ENCODE measurements at places on chromosomes 2 and 18.

DNA sequence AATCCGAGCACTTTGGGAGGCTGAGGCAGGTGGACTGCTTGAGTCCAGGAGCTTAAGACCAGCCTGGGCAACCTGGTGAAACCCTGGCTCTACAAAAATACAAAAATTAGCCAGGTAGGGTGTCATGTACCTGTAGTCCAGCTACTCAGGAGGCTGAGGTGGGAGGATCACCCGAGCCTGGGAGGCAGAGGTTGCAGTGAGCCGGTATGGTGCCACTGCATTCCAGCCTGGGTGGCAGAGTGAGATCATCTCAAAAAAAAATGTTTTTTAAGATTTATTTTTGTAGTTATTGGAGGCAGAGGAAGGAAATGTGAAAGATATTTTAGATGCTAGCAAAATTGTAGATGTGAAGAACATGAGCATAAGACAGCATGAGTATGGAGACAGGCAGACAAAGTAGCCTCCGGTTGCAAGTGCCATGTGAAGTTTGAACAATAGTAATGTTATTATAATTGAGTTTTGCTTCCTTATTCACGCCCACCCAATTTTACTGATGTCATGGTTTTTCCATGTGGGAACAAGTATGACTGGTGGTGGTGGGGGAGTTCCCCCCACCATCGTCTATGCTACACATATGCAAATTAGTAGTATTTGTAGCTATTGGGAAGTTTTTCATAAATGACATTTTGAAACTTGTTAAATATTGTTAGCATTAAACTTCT lies 18.0 kb downstream of the REL start:
- no peak for DNase-seq

DNA sequence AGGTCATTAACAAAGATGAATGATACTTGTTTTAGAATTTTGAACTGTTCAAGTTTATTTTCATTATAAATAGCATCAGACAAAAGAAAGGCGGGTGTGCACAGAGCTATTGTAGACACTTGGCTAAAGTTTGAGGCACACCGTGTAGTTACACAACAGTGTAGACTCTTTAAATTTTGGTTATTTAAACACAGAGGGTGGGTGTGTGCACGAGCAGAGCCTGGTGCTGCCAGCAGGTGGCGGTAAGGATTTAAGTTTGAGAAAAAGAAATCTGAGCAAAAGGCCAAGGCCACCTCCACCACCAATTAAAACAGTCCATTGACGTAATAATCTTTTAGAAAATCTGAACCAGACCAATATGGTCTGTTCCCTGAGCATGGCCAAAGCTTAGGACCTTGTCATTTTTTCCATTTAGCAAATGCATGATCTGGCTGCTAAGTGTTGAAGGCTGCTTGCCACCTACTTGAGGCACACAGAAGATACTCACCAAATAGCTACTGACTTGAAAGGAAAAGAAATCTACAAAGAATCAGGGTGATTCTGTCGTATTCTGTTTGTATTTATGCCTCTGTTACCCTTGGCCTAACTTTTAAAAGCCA lies 14.3 kb downstream of the COPS7B start:
- peak; percentile 10 for DNase-seq

DNA sequence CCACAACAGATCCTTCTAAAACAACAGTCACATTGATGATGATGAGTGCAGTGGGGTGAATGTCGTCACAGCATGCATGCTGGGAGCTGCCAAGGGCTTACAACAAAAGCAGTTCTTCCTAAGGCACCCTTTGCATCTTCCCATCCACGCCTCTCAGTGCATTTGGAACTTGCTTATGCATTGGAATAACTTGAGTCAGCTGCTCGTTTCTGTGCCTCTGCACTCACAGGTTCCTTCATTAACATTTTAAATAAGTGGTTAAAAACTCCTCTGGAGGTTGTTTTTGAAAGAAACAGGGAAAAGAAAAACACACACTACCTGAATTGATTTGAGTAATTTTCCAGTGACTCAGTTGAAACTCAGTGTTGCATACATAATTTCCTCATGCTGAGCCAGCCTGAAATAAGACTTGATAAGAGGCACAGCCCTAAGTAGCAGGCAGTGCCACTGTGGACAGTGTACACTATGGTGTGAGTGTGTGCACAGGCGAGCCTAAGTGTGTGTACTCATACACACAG lies 46.8 kb upstream of the TRIM43B start:
- DNase-seq = no peak

- no peak for DNase-seq
Observed at GRCh38 chr2:101175991-101176390, 24.8 kb upstream of the TBC1D8 start.

DNA sequence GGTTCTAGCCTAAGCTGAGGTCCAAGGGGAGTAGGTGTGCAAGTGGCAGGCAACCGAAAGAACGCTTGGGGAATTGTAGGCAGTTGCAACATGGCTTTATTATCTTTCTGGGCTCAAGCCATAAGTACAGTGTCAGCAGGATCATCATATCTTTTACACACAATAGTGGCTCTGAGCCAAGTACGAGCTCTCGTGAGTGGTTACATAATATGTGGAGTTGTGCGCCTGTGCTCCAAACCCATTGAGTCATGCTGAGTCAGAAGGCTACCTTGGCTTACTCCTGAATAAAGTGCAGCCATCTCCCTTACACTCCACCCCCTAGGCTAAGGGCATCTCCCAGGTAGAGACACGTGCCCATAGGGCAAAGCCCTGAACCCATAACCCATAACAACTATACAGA lies 233.9 kb downstream of the SATB2 start:
- no peak for DNase-seq

DNA sequence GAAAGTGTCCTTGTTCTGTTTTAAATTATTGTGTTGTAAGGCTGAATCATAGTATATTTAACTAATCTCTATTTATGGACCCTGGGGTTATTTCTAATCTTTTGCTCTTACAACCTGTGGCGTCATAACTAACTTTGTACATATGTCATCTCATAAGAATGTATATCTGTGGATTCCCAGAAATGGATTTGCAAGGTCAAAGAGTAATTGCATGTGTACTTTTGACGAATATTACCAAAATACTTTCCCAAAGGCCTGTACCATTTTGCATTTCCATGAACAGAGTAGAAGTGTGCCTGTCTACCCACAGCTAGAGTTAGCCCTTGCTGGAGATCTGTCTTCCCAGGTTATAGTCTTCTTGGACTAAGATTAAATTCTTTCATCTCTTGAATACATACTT lies 42.8 kb downstream of the SEMA4F start:
- no peak for DNase-seq

DNA sequence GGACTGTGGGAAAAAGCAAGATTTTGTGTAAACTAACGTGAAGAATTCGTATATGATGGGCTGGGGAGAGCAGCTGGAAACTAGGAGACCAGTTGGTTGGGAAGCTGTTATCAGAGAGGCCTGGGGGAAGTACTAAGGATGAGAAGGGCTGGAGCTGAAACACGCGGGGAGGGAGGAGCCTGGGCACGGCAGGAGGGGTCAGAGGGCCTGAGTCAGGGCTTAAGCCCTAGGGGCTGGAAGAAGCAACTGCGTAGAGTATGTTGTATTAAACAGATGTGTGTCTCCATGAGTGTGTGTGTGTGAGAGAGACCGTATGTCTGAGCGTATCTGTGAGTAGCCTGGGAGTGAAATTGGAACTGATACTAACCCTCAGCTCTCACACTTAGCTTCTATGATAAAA lies 8.4 kb downstream of the POMC start:
- DNase-seq = peak; percentile 73

GRCh38 chr2:132915812-132916549 lies 246.0 kb upstream of the LYPD1 start:
- DNase-seq = no peak

DNA sequence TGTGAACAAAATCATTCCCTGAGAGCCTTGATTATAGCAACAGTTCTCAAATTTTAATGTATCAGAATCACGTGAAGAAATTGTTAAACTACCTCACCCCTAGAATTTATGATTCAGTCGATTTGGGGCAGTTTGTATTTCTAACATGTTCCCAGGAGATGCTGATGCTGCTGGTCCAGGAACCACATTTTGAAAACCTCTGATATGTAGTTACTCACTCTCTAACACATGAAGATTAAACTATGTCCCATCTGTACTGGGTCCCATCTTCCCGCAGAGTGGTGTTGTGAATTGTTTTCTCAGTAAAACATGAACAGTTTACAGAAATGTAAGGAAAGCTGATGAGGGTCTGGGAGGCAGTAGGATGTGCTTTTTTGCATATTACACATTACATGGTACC lies 223.1 kb downstream of the CDH20 start:
- no peak for DNase-seq

DNA sequence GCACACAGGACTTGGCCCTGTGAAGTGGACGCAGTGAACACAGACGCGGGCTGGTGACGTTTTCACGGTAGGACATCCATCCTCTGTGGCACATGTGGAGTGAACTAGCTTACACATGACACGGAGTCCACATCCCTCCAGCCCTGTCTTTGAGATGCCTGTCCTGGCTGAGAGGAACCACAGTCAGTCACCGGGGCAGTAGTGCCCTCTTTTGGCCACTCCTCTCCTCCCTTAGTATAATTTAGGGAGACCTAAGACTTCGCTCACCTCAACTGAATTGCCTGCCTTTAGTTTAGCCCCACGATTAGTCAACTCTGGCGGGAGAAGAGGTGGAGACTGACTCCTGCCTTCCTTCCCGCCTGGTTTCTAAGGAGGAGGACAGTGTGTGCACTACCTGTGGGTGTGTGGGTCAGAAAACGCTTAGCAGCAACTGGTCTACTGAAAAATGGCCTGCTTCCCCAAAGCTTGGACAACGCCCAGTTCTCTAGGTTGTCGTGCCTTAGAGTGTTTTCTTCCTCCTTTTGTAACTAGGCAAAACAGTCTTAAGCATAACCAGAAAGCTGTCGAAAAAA lies 70.6 kb downstream of the MBP start:
- DNase-seq = no peak

DNA sequence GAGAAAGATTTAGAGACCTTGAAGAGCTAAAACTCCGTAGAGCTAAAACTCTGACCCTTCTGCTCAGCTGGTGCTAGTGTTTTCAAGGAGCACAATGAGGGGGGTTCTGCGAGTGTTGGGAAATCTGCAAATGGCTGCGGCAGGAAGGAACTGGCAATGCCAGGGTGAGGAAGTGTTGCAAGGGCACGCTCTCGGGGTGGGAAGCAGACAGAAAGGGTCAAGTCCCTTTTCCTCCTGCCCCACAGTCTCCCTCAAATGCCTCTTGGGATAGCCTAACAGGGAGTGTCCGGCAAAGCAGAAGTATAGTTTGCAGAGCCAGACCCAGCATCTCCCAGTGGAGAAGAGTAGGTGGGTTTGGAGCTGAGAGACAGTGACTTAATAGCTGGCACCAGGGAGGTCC lies 60.5 kb downstream of the NCAPH start:
- DNase-seq = no peak

GRCh38 chr2:51003345-51004192 lies 28.4 kb downstream of the NRXN1 start:
- DNase-seq = no peak

DNA sequence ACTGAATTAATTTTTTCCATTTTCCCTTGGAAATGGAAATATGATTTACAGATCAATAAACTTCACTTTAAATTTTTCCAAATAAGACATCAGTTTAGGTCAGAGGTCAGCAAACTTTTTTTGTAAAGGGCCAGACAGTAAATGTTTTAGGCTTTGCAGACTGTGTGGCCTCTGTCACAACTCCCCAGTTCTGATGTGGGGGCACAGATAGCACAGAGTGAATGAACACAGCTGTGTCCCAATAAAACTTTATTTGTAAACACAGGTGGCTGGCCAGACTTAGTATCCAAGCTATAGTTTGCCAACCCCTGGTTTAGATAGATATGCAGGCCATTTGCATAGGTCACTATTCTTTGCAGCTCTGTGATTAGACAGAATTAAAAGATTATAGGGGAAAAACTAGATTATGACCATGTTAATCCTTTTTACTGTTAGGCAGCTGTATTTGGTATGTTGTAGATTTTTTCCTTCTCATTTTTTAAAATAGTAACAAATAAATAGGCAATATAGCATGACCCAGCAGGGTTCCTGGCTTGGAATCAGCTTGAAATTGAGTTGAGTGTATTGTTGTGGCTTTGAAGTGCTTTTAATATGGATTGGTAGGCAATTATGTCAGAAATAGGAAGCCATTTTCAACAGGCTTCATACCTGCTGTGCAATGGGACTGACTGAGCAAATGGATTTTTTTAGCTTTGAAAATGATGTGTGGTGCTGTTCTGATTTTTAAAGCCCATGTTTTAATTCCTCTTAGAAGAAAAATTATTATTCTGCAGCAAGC lies 59.7 kb downstream of the WDSUB1 start:
- no peak for DNase-seq

DNA sequence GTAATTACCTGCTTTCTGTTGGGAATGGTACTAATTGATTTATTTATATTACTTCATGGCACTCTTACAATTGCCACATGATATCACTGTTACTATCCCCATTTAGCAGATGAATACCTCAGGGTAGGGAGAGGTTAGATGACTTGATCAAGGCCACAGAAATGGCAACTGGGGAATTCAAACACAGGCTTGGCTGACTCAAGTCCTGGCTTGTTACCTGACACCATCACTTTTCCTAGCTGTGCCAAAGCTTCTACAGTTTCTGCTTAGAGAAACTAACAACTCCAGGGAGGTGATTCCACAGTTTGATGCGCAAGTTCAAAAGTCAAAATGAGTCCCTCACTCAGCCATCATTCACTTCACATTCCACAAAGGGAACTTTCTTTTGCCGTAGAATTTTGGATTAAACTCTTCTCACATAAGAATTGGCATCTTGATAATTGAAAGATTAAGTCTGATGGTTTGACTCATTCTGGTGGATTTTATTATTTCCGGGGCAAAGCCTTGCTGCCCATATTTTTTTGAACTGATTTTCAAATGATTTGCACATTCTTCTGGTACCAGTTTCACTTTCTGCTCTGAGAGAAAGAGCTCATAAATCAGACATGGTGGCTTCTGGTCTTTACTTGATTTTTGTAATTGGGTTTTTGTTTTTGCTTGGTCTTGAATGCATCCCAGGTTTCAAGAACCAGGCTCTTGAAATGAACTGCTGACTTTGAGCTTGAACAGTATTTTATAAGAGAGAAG lies 656.8 kb downstream of the BCL11A start:
- no peak for DNase-seq

DNA sequence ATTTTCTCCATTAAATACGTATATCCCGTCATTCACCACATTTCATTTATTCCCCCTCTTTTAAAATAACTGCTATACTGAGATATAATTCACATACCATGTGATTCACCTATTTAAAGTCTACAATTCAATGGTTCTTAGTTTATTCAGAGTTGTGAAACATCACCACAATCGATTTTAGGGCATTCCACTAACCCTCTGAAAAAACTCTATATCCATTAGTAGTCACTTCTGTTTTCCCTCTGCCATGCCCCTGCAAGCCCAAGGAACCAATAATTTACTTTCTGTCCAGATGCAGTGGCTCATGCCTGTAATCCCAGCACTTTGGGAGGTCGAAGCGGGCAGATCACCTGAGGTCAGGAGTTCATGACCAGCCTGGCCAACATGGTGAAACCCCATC lies 95.5 kb upstream of the FZD5 start:
- DNase-seq = no peak

GRCh38 chr2:213080969-213081617 lies 70.3 kb downstream of the IKZF2 start:
- no peak for DNase-seq

GRCh38 chr2:136113209-136113971 lies 4.6 kb downstream of the CXCR4 start:
- no peak for DNase-seq

DNA sequence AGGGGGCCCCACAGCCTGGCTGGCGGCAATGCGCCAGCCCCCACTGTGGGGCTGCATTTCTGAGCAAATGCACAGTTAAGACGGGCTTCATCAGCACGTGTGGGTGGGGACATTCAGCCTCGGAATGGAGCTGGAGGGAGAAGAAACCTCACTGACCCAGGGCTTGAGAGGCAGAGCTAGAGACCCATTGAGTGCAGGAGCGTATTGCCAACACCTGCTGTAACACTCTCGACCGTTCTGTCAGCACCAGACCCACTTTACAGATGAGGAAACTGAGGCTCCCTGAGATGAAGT lies 200.9 kb upstream of the RAB6C start:
- no peak for DNase-seq
